ENCODE measurements at places on chromosomes 7 and 10. TPM values are rescaled to one million over a fixed set of nuclear protein-coding genes. Genes with fewer than 3 reads are reported as not detected.

Gene MRLN
- total RNA-seq, result 82.0 TPM

Gene PLAU
- 5.0 TPM for total RNA-seq

Gene HPS1
- total RNA-seq, result 15.6 TPM

Gene IFIT1B
- not detected for total RNA-seq

Gene PCDH15
- total RNA-seq, result not detected

Gene OR2A7
- total RNA-seq, result not detected

- no peaks in the 10 kb centered on the region for H3K36me3 ChIP-seq
- H3K27ac ChIP-seq, result no peak overlapping the region
- peaks cover 8% of the 10 kb centered on the region for H3K4me1 ChIP-seq
- no peak overlapping the region for H3K4me3 ChIP-seq
Measured at GRCh38 chr10:112741830-112742402, 208.1 kb upstream of the TCF7L2 start.

DNA sequence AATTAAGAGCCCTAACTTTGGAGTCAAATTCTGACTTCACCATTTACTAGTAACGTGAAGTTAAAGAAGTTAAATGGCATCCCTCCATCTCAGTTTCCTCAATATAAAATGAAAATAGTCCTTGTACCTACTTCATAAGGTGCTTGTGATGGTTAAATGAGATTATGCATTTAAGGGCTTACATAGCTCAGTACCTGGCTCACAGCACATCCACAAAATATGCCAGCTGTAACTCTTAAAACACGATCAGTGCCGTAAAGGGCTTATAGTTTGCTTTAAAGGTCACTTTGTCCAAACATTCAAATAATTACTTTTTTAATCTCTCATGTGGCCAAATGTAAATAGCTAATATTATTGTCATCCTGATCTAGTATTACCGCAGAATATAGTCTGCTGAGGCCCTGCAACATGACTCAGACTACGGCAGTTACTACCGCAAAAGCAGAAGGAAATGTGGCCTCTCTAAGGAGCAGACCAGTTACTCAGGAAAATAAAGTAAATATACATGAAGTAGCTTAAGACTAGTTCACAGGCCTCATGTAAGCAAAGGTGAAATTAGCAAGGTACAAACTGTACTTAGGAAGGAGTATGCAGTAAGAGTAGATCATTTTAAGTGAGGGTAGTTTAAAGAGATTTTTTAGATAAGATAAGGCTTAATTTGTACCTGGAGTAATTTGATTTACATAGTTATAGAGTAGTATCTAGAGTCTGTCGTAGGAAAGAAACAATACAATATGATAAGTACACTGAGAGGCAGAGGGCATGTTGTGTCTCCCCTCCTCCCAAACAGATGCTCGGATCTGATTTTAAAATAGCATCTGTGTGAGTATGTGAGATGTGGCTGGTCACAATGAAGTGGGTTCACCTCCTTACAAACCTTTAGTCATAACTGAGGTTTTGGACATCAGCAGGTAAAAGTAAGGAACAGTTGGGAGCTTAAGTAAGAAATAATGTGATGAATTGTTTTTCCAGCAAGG, 13.1 kb downstream of the CASP2 start:
- DNase-seq, result no peak
- peaks cover 3% of the 10 kb centered on the region for H3K4me1 ChIP-seq
- H3K36me3 ChIP-seq, result peaks cover 99% of the 10 kb centered on the region
- no peak overlapping the region for H3K4me3 ChIP-seq
- no peaks in the 10 kb centered on the region for H3K27me3 ChIP-seq

GRCh38 chr10:116311706-116312490, 12.3 kb upstream of the CCDC172 start:
- H3K4me1 ChIP-seq, result no peaks in the 10 kb centered on the region
- H3K27me3 ChIP-seq, result no peaks in the 10 kb centered on the region
- no peaks in the 10 kb centered on the region for H3K36me3 ChIP-seq
- no peak overlapping the region for H3K27ac ChIP-seq
- no peak for DNase-seq

GRCh38 chr10:75695994-75696393, 264.6 kb downstream of the LRMDA start:
- peaks cover 1% of the 10 kb centered on the region for H3K27me3 ChIP-seq
- no peak overlapping the region for H3K27ac ChIP-seq
- H3K4me3 ChIP-seq, result no peak overlapping the region
- no peaks in the 10 kb centered on the region for H3K36me3 ChIP-seq
- H3K4me1 ChIP-seq, result no peaks in the 10 kb centered on the region

Measured in psoas muscle (tissue), 8 donors.